ENCODE measurements at places on chromosomes 12 and 14.

DNA sequence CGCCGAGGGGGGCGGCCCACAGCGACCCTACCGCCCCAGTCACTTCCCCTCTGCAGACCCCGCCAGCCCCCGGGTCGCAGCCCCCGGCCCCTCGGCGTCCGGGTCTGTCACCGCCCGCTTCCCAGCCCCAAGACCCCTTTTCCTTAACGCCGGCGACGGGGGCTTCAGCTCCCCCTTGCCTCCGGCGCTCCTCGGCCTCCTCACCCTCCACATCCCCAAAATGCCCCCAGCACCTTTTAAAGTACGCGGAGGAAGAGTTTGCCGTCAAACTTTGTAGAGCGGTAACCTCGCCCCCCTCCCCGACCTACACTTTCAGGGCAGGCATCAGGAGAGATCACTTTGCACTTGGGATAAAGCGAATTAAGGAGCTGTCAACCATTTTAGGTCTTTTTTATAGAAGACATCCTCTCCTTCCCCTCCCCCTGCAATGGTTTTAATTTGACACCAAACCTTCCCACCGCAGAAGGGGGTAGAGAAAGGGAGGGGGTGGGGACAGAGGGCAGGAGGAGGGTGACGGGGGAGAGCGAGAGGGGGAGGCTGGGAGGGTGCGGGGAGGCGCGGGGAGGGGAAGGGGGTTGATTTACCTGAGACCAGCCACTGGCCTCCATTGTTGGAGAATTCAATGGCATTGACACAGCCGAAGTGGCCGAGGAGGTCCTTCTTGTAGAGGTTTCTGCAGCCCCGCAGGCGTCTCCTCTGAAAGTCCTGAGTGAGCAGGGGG lies 578 bp downstream of the DCAF5 start:
- no peak for DNase-seq

DNA sequence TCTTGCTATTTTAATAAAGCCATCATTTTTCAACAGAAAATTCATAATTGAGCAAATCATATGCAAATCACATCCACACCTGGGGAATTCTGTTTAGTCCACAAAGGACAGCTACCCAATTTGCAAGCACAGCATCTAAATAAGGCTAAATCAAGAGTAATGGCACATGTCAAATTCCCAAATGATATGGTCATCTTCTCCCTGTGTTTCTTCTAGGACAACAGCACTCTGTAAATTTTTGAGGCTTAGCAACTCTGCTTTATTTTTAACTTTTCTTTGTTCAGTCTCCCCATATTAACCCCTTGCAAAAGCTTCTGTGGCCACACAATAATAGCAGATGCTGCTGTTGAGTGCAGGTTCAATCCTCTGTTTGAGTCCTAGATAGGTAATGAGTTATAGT lies 155.6 kb upstream of the DAAM1 start:
- no peak for DNase-seq

DNA sequence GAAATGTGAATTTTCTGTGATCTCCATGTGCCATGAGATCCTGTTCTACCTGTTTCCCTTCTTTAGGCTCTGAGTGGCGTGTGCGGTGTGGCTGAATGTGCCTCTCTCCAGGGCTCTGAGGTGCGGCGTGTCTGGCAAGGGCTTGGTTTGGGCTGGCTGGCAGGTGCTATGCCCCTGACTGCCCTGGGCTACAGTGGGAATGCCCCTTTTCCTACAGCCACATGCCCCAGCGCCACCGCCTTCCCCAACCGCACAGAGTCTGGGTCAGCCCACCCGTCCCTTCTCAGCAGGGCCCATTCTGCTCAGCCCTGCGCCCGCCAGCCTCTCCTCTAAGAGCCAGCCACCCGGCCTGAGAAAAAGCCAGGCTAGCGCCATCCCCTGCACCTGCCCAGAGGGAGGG lies 24.7 kb downstream of the BTBD6 start:
- DNase-seq: no peak

DNA sequence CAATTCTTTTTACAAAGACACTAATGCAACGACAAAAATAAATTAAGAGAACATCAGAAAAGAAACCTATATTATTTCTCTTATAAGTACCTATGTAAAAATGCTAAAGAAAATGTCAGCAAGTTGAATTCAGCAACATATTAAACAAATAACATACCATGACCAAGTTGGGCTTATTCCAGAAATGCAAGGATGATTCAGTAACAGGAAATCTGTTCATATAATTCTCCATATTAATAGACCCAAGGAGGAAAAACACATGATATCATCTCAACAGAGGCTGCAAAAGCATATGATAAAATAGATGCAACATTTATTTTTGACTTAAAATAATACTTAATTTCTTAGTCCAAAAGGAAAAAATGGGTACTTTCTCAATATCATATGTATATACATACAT lies 25.1 kb upstream of the GPHB5 start:
- no peak for DNase-seq

- DNase-seq: no peak
Measured at GRCh38 chr12:51419425-51420193, 5.0 kb upstream of the SLC4A8 start.

- DNase-seq: no peak
Measured at GRCh38 chr12:110930348-110931314, 10.3 kb upstream of the MYL2 start.

DNA sequence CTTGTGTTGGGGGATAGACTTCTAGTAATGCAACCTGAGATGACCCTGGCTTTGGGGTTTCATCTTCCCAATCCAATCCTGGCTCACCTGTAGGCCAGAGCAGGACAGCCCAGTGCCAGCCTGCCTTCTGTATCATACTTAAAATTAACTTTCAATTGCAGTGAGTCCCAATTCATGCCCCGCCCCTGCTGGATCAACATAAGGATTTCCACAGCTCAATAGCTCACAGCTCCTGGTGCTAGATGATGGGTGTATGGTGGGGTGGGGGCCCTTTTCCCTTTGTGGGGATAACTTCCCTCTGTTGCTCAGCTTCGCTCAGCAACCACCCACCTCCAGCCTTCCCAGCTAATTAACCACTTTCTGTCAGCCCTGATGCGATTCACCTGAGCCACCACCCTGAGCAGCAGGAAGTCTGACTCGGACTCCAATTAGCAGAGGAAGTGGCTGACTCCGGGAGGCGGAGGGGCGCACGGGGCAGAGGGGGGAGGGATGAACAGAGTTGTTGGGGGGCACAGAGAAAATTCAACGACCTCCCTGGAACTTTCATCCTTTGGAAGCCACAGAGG lies 24.3 kb upstream of the CHGA start:
- DNase-seq: no peak

- DNase-seq: no peak
Measured at GRCh38 chr14:104392001-104392395, 187.6 kb upstream of the C14orf180 start.

DNA sequence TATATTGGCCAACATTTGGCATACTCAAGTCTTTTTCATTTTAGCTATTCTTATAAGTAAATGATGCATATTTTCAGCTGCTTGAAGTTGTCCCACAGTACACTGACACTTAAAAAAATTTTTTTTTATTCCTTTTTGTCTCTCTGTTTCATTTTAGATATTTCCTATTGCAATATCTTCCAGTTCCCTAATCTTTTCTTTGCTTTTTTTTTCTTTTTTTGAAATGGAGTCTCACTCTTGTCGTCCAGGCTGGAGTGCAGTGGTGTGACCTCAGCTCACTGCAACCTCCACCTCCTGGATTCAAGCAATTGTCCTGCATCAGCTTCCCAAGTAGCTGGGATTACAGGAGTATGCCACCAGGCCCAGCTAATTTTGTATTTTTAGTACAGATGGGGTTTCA lies 217.4 kb upstream of the KRR1 start:
- DNase-seq: no peak

- DNase-seq: no peak
Measured at GRCh38 chr14:57066887-57067513, 201.7 kb downstream of the EXOC5 start.

- no peak for DNase-seq
Measured at GRCh38 chr12:67748743-67749040, 100.1 kb downstream of the DYRK2 start.
